ENCODE measurements at places on chromosomes 12 and 14. TPM values are rescaled to one million over a fixed set of nuclear protein-coding genes. Genes with fewer than 3 reads are reported as not detected.

The TTC9 gene
- not detected for total RNA-seq

The TC2N gene
- total RNA-seq = not detected

The SPX gene
- total RNA-seq = 2.4 TPM

The FOXG1 gene
- not detected for total RNA-seq

The PRB4 gene
- not detected for total RNA-seq

The DNAJC22 gene
- total RNA-seq = 14.7 TPM

The DTD2 gene
- total RNA-seq = 15.5 TPM

The DPF3 gene
- 1.6 TPM for total RNA-seq

The AQP6 gene
- 0.26 TPM for total RNA-seq

The ASIC1 gene
- total RNA-seq = 5.9 TPM

The IL22 gene
- not detected for total RNA-seq

The CLEC1B gene
- total RNA-seq = not detected

The CAPS2 gene
- total RNA-seq = 0.38 TPM

The ZNF385A gene
- 7.3 TPM for total RNA-seq

The OAS1 gene
- total RNA-seq = 10.7 TPM

The HOTAIR gene
- 1.7 TPM for total RNA-seq

The ISCA2 gene
- total RNA-seq = 16.6 TPM

The GLT8D2 gene
- 2.2 TPM for total RNA-seq

The LRRC43 gene
- not detected for total RNA-seq

The PLEKHG3 gene
- 10.1 TPM for total RNA-seq

The SOS2 gene
- 8.3 TPM for total RNA-seq

The EGLN3 gene
- 0.45 TPM for total RNA-seq

The CACNA1C gene
- total RNA-seq = 0.50 TPM

The AICDA gene
- not detected for total RNA-seq

The DACT1 gene
- total RNA-seq = 2.8 TPM

The GTF2H3 gene
- 50.1 TPM for total RNA-seq
